Kasumi-1 (cell line): ENCODE measurements at places on chromosomes 2 and 18.

- no peak for DNase-seq
These were observed 36.2 kb downstream of the TNS1 start for GRCh38 chr2:217966423-217967070.

- DNase-seq = no peak
These were observed 170.4 kb downstream of the ZFP36L2 start for GRCh38 chr2:43055985-43056384.

- peak; percentile 75 for DNase-seq
These were observed 4.5 kb downstream of the ZFP36L2 start for GRCh38 chr2:43221763-43222474.

DNA sequence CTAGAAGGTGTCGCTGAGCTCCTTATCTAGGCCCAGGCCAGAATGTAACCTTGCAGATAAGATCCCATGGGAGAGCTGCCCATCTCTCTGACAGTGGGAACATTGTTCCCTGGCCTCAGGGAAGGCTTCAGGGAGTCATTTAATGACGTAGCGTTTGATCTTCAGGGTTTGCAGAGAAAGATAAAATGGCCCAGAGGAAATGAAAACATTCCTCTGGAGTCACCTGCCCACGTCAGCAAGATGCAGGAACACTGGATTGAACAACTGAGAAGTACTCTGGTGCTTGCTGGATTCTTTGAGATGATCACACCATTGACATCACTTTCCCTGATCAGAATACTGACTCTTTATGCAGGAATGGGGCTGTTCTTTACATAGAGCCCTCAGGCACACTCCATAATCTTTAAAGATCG is 51.6 kb downstream of the MAPK4 start:
- DNase-seq = no peak

DNA sequence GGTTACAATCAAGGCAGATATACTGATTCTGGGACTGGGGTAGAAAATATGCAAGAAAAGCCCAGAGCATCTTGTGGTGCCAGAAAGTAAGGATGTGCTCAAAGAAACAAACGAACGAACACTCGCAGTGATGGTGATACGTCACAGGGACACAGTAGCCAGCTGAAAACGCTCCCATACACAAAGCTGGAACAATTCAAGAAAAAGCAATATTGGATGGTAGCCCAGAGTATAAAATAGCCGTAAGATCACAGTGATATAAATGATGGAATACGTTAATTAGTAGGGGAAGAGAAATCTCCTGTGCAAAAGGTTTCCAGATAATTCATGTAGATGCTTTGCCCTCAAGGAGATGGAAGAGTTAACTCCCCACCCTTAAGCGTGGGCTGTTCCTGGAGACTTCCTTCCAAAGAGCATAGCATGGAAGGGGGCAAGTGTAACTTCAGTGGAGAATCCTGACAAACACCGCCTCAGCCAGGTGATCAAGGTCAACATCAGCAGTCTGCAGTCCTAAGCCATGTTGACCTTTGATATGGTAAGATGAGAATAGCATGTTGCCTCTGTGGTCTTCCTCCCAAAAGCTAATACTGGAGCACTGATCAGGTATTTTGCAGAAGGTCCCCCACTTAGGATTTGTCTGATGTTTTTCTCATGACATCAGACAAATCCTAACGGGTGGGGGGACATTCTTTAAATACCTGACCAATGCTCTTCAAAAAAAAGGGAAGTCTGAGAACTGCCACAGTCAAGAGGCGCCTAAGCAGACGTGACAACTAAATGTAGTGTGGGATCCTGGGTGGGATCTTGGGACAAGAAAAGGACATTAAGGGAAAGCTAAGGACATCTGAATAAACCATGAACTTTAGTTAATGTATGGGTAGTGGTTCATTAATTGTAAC is 99.0 kb downstream of the NCK2 start:
- DNase-seq = no peak

- DNase-seq = peak; percentile 26
These were observed 31.1 kb downstream of the TOGARAM2 start for GRCh38 chr2:29012211-29012681.

GRCh38 chr18:70074116-70074515 is 126.4 kb upstream of the CD226 start:
- no peak for DNase-seq

DNA sequence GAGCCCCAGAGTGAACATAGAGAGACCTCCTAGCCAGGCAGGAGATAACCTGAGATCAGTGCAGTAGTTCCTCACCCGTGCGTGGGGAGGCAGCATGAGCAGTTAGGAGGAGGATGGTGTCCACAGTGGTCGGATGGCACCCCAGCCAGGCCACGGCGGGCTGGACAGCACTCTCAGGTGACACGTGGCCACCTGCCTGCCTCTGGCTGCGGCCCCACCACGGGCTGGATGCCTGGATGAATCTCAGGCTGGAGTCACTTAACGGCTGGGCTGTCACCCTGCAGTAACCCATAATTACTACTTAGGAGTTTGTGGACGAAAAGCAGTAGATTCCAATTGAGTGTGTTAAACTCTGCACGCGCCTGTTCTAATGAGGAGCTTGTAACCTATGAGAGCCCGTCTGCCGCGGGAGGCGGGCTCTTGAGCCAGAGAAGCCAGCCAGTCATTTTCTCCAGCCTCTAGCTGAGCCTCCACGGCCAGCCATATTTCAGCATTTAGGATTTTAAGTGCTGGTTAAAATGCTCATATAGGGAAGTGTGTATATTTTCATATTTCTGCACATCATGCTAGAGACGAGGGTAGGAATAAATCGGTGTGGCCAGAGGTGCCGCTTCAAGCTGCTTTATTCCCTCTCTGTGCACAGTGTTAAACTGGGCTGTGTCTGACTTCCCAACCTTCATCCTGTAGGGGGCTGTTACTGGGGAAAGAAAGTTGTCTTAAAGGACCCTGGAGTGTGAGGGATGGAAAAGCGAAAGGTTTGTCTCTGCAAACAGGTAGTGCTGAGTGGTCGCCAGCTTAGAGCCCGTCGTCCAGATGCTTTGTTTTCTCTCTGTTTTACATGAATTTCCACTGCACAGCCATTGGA is 144.0 kb downstream of the GLI2 start:
- DNase-seq = no peak

GRCh38 chr2:628651-629050 is 48.6 kb downstream of the TMEM18 start:
- DNase-seq = no peak

GRCh38 chr2:213980883-213981282 is 430.0 kb upstream of the VWC2L start:
- no peak for DNase-seq

GRCh38 chr2:224261326-224261725 is 140.6 kb downstream of the FAM124B start:
- DNase-seq = no peak

GRCh38 chr2:208192611-208193236 is 2.9 kb upstream of the C2orf80 start:
- DNase-seq = no peak

- no peak for DNase-seq
These were observed 119.1 kb upstream of the STPG4 start for GRCh38 chr2:47274054-47274782.

DNA sequence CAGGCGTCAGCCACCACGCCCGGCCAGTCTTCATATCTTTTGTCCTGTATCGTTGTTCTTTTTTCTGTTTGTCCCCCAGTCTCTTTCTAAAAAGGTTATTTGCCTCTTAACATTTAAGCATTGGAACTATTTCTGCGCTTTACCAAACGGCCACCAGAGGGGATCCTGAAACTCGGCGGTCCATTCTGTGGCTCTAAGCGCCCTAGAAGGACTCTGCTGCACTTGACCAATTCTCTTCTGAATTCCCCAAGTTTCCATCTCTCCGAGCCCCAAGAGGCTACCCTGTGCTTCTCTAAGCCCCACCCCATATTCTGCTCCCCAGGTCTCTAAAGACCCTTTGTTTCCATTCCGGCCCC is 33.1 kb upstream of the REG3G start:
- no peak for DNase-seq

DNA sequence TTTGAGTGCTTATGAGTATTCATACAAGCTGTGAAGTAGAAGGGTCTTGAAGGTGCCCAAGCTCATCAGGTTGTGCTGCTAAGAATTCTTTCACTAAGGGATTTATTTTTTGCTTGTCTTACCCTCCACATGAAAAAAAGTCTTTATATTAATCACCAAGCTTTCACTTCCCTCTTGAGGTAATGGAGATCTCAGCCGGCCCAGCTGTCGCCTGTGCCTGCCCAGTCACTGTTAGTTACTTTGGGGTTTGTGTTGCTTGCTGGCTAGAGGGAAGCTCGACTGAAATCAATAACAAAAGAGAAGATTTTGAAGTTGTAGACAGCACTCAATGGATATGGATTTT is 21.9 kb downstream of the MC2R start:
- DNase-seq = no peak

GRCh38 chr2:136136931-136137330 is 19.0 kb upstream of the CXCR4 start:
- no peak for DNase-seq

DNA sequence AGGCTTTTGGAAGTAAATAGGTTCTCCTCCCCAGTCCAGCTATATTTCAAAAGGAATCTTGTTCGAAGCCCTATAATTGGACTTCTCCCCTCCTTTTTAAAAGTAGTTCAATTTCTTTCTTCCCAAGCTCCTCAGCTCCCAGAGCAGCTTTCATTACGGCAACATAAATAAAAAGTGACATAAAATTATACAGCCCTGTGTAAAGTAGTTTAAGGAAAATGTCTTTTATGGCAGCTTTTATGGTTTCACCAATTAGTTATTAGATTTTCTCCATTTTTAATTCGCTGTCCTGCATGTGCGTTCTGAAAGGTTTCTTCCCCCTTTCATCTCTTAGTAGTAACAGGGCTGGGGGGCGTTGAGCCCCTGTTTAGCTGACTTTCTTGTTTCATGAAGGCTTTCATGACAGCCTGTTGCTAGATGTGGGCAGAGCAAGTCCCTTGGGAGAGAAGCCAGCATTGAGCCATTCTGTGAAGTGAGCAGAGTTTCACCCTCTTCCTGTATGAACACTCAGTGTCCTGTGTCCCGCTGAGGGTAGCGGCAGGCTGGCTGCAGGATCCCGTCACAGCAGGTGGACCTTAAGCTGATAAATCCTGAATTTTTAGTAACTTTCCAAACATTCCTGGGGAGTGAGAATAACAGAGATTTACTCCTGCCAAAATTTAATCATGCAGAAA is 229.7 kb upstream of the SPRED2 start:
- DNase-seq = no peak

GRCh38 chr2:234761910-234762309 is 189.9 kb upstream of the SH3BP4 start:
- DNase-seq = no peak

- no peak for DNase-seq
These were observed 22.7 kb upstream of the LINC00305 start for GRCh38 chr18:64171576-64171975.

DNA sequence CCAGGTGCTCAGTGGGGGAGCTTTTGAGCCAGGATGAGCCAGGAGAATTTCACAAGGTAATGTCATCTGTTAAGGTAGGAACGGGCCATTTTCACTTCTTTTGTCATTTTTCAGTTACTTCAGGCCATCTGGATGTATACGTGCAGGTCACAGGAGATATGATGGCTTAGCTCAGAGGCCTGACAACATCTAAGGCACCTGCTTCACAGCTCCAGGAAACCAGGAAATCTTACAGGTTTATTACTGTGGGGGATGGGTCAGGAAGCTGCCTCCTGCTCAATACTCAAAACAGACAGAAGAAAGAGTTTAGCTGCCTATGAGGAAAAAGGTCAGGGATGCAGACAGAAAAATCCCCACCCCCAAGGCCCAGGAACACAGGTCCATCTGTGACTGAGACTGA is 364.3 kb upstream of the LRP1B start:
- DNase-seq = no peak

GRCh38 chr2:64439194-64439593 is 14.8 kb upstream of the LGALSL start:
- no peak for DNase-seq

DNA sequence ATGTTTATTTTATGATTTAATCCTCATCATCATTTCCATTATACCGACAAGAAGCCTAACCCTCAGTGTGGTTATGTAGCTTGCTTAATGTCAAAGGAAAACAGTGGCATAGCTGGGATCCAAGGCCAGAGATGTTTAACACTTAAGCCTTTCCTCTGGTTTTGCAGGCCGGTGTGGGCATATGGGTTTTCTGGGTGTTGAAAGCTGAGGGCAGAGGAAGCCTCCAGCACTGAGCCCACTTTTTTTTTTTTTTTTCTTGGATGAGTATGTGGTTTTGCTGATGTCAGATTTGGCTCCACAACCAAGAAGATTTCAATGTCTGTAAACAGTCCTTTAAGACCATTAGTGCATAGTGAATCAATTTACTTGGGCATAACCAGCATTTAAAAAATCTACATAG is 41.3 kb downstream of the LHCGR start:
- no peak for DNase-seq

GRCh38 chr2:2016651-2017311 is 272.5 kb upstream of the PXDN start:
- DNase-seq = no peak

DNA sequence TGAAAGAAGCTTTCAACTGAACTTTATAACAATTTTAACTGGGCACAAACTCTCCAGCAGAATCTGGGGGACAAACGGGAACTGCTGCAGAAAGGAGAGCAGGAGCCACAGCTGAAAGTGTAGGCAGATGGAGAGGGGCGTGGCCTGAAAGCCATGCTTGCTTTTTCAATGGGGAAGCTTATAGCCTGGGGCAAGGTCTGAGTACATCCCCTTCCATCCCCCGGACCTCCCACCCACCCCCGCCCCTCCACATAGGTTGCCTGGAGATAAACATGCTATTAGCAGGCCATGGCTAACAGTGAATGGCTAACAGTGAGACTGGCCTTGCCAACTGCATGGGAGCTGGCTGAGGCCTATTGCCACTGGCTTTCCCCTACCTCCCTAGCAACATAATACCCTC is 317.9 kb upstream of the TANK start:
- no peak for DNase-seq

GRCh38 chr2:173311844-173312606 is 42.6 kb upstream of the CDCA7 start:
- no peak for DNase-seq

DNA sequence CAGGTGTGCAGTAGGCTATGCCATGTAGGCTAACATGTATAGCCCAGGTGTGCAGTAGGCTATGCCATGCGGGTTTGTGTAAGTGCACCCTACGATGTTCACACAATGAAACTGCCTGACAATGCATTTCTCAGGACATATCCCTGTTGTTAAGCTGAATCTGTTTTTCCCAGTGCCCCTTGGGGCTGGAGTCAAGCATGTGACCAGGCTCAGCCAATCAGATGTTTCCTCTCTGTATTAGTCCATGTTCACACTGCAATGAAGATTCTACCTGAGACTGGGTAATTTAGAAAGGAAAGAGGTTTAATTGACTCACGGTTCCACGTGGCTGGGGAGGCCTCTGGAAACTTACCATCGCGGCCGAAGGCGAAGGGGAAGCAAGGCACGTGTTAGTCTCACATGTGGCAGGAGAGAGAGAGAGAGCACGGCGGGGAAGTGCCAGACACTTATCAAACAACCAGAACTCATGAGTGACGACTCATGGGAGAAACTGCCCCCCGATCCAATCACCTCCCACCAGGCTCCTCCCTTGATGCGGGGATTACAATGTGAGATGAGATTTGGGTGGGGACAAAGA is 24.2 kb downstream of the ITM2C start:
- DNase-seq = no peak

DNA sequence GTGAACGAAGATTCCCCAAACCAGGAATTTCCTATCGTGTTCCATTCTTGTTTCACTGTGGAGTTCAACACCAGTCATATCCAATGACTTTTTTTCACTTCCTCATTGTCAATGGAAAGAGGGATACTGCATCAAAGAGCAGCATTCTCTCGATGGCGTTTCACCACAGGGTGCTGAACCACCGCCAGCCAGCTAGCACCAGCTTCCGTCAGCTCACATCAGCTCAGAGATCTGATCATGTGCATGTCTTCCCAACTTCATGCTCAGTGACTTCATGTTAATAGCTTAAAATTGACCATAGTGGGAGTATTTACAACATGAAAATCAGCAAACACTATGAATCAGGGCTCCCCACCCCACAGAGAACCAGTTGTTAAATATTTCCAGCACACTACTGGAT is 359.9 kb downstream of the TNS1 start:
- no peak for DNase-seq
